ENCODE measurements at places on chromosomes 1 and 21.

GRCh38 chr1:47995306-47996050 is 1.7 kb downstream of the TRABD2B start:
- DNase-seq = no peak

DNA sequence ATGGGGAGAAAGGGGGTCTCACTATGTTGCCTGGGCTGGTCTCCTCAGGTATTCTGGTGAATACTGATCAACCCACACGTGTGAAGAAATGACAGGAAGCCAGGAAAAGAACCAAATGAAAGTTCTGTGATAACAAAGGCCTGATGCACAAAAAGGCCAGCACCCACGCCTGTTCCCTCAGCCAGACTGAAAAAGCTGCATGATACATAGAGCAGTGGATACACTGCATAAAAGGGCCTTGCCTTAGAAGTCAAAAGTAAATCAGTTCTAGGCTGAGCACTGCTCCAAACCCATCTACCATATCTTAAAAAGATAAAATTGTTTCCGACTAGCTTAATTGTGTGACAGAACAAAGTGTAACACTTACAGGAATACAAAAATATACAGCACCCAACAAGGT is 36.9 kb upstream of the PSMG1 start:
- no peak for DNase-seq

- no peak for DNase-seq
These were observed 93.5 kb downstream of the WDR4 start for GRCh38 chr21:42785666-42786427.

DNA sequence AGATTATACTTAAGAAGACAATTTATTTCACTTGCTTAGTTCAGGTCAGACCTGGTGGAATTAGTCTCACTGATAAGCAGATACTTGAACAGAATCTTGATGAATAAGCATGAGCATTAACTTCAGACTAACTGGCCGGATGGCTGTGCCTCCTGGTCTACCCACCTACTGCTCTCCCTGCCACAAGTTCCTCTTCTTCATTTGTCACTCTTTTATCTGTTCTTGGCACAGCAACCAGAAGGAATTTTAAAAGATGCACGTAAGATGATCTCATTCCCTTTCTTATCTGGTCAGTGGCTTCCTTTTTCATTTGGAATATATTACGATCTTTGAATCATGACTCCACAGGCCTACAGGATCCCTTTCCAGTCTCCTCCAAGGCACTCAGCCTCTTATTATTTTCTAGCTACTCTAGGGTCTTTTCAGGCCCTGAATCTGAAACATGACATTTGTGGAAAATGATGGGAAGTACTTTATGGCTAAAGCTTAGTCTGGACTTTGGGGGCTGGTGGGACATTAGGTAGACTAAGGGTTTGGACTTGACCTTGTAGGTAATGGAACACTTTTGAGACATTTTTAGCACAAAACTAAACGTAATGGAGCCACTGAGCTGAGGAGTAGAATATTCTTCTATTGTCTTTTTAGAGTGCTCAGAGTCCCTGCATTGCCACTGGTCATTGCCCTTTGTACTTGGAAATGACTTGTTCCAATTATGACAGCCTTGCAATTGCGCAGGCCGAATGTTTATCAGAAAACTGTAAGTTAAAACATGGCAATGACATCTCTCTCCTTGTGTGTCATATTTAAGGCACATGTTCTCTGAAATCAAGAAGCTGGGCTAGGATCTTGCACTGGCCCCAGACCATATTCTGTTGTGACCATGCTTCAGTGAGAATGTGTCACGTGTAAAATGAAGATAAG is 16.0 kb downstream of the ST6GALNAC3 start:
- DNase-seq = no peak

DNA sequence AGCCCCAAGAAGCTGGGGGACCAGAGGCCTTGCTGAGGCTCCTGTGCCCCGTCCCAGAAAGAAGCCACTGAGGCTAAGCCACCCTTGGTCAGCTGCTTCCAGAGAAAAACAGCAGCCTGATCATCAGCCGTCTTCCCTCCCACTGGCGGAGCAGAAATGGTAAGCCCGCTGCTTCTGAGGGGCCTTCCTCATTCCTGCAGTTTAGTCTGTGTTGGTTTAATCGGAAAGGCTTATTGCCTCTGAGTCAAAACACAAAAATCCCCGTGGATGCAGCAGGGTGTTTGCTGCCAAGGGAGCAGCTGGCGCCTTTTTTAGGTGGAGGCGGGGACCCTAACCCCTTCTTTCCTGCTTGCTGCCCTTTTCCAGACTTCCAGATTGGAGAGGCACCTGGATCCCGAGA is 33.9 kb downstream of the SPSB1 start:
- no peak for DNase-seq

DNA sequence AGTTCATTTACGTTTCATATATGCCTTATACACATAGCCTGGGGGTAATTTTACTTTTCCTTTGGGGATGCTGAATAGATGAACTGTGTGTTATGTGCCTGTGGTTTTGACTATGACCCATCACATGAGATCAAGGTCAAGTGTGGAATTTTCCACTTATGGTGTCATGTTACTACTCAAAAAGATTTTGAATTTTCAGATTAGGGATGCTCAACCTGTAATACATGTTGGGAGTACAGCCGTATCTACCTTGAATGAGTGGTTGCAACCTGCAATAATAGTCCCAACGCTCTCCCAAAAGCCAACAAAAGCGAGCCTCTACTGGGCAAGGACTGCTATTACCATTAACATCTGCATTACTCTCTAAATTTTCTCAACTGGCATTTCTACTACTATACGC is 68.5 kb upstream of the SDC3 start:
- DNase-seq = no peak

GRCh38 chr1:171984850-171985485 is 143.7 kb downstream of the DNM3 start:
- peak; percentile 23 for DNase-seq

- DNase-seq = no peak
These were observed 202.9 kb downstream of the MATN1 start for GRCh38 chr1:30520476-30520875.

DNA sequence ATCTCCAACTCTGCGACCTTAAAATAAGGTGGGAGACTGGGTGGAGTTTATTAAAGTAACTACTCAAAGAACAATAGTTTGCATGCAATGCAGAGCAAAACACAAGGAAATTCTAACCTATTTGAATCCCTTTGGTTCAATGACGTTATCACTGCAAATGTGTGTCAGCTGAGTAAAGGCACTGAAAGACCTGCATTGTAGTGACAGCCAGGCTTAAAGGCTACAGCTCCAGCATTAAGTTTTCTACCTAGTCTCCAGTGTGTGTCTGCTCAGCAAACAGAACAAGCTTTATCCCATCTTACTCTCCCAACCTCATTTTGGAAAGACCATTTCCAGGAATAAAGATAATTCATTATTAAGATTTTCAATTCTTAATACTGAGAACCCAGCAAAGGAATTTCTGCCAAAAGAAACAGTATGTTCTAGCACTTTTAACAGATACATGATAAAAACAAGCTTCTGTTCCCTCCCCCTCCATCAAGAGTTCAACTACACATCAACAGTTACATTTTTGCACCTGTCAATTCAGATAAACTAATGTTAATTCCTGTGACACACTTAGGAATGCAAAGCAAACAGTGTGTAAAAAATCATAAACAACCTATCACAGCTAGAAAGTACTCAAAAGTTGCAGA is 14.2 kb downstream of the PTP4A2 start:
- DNase-seq = no peak

- no peak for DNase-seq
These were observed 35.3 kb upstream of the NGF start for GRCh38 chr1:115373305-115373704.

DNA sequence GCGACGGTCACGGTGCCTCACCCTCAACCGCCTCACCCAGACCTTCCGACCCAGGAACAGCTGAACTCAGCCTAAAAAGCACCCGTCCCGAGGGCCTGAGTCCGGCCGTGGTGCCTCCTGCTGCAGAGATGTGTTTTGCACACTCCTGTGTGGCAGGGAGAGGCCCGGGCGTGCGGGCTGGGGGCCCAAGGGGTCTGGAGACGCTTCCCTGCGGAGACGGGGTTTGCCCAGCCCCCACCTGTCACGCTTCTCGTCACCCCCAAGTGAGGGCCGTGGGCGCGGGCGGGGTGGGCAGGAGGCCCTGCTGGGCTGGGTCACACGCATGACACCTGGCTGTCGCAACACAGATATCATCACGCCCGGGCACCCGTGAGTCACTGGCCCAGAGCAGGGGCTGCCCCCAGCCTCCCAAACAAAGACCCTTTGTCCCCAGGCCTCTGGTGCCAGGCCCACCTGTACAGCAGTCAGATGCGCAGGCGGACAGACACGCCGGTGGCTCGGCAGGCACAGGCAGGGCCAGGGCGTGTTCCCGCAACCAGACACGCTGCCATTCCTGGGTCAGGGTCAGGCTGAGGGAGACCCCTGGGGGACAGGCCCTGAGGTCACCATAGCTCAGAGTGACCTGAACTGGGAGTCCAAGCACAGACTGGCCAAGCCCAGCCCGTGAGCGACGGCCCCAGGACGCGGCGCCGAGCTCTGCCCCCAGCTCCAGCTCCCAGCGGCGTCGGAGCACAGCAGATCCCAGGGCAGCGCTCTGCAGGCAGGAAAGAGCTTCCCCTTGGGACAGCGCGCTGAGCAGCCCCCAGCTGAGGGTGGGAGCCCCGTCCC is 6.1 kb downstream of the B3GALT6 start:
- no peak for DNase-seq

- DNase-seq = no peak
These were observed 106.4 kb downstream of the KCND3 start for GRCh38 chr1:111882986-111883560.

- DNase-seq = no peak
These were observed 10.7 kb upstream of the MYOCOS start for GRCh38 chr1:171611306-171611705.

GRCh38 chr1:215957663-215958062 is 390.6 kb downstream of the KCTD3 start:
- DNase-seq = no peak

- DNase-seq = no peak
These were observed 114.4 kb upstream of the RAB3GAP2 start for GRCh38 chr1:220386494-220387195.

GRCh38 chr1:46479744-46480350 is 9.8 kb upstream of the DMBX1 start:
- DNase-seq = no peak

- no peak for DNase-seq
These were observed 23.9 kb downstream of the INPP5B start for GRCh38 chr1:37922767-37923550.

GRCh38 chr21:42436914-42437313 is 33.2 kb downstream of the UBASH3A start:
- no peak for DNase-seq

DNA sequence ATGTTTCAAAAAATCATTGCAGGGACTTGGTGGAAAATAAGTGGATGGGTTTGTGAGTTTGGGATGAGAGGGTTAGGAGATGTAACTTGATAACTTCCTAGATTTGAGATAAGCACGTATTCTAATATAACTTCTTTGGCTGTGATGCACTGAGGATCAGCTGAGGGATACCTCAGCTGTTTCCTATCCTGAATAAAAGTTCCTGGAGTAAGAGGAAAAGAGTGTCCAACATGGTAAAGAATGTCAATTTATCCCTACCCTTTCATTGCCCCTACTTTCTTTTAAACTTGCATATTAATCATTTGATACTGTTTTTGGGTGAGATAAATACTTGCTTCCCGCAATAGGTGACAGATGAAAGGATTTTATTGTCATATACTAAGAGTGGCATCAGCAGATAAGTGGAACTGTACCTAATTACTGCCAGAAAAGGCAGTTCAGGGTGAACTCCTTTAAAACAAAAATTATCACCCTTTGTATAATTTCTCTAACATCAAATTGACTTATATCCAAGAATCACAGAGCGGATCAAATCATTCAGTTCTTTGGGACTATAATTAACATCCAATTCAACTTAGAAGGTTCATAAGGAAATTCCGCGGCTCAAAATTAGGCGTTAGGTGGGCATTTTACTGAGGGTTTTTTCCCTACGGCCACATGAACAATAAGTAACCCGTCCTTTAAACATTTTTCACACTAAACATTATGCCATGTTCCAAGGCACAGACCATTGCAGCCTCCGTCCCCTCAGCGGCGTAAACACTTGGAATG is 1.4 kb upstream of the SUCO start:
- no peak for DNase-seq

- DNase-seq = peak; percentile 84
These were observed 5.4 kb downstream of the KRTAP10-12 start for GRCh38 chr21:44702111-44702972.

GRCh38 chr1:150160964-150161621 is 11.4 kb downstream of the PLEKHO1 start:
- no peak for DNase-seq

DNA sequence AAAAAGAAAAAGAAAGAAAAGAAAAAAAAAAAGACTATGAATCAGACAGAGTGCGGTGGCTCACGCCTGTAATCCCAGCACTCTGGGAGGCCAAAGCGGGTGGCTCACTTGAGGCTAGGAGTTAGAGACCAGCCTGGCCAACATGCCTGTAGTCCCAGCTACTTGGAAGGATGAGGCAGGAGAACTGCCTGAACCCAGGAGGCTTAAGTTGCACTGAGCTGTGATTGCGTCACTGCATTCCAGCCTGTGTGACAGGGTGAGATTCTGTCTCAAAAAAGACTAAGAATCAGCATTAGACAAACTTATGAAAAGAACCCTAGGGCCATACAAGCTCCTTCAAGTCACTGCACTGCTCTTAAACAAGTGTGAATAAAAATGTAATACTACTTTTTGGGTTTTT is 16.9 kb downstream of the PSMB4 start:
- DNase-seq = no peak

DNA sequence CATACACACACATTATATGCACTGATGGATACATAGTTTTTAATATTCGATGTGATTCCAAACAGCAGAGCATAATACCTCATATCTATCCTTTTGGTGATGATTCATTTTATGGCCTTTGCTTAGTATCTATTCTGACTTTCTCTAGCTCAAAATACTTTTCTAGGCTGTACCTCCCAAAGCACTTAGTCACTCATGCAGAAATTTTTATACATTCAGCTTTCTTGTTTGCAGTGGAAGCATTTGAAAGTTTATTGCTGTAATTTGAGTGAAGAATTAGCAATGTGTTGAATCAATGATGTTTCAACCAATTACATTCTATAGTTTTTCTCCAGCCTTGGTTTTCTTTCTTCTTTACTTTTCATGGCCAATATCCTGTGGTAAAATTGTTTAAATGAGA is 66.7 kb downstream of the LBR start:
- DNase-seq = no peak

DNA sequence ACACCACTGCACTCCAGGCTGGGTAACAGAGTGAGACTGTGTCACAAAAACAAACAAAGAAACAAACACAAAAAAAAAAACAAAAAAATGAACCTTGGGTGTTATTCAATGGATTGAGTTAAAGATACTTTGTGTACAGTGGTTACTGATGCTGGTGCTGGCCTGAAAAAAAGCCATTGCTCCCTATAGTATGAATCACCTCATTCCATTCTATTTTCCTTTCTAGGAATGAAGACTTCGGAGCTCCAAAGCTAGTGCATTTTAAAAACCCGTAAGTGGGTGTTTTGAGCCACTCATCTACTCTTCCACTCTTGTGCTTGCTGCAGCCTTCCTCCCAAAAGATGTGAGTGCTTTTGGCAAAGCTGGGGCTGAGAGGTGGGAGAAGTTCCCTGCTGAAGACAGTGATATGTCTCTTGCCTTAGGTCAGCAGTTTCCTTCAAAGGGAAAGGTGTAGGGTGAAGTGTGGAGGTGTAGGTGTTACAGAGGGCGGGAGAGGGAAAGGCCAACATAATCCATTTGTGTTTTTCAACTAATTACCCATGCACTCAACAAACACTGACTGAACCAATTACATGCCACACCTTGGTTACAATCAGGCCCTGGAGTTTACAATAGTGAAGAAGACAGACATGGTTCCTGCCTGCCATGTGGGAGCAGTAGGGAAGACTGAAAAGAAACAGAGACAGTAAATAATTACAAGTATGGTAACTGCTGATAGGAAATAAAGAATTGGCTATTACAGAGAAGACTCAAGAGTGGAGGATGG is 55.0 kb upstream of the SERBP1 start:
- DNase-seq = peak; percentile 55
